ENCODE measurements at places on chromosomes 4 and X.
A peak's percentile ranks its signal among the peaks of the same experiment; 100 is the strongest.

DNA sequence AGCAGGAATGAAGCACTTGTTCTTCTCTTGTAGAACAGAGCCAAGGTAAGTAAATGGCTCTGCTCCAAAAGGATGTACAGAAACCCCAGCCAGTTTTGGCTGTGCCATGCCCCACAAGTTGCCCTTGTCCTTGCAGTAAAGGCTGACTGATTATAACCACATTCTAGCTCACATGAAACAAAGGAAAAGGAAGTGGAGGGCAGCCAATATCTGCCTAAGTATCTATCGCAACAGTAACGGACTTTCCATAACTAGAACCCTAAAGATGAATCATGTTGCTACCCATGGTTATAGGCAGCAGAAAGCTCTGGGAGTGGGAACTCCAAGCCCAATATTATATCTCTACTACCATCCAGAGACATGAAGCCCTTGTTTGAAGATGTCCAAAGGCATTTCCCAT, 95.7 kb downstream of the COMMD8 start:
- no peak for DNase-seq

GRCh38 chr4:94744850-94745249, 12.9 kb upstream of the BMPR1B start:
- no peak for DNase-seq

DNA sequence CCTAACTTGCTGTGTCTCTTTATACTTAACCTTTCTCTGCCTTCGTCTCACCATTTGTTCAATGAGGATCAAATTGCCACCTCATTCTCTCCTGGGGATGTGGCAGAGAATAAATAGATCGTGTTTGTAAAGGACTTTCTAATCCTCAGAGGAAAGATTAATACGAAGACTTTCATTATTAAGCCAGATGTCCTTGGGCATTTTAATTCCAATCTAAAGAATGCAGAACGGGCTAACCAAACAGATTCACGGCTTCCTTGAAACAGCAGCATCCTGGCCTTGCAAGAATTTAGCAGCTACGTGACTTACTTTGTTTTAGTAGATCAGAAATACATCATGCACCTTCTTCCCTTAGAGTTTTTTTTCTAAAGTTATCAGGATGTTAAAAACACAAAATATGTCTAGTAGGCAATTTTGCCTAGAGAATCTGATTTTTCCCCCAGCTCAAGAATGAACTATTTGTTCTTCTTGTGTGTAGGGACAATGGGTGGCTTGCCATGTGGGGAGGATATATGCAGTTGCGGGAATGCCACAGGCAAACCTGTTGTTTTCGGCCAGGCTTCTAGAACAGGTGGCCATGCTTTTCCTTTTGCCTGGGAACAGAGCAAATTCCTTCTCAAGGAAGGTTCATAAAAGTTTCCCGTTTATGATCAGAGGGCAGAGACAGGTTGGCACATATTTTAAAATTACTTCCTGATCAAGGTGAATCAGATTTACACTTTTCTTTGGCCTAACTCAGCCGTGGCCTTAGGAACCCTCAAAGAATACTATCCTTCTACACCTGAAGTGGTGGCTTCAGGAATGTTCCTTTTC, 3.0 kb downstream of the MID1 start:
- no peak for DNase-seq

DNA sequence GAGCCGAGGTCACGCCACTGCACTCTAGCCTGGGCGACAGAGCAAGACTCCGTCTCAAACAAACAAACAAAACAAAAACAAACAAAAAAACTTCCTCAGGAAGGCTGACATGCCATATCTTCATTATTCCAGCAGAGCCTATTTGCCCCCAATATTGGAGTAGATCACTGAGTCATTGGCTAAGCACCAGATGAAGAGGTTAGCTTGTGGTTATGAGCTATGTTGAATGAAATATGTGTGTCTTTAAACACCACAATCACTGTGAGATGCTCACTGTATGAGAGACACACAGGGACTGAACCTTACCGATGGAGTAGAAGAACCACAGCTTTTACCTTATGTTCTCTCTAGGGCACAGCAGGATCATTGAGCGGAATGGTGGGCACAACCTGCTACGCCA, 122.1 kb upstream of the EOLA2 start:
- no peak for DNase-seq

GRCh38 chrX:34144246-34144645, 12.1 kb upstream of the FAM47A start:
- DNase-seq = no peak

GRCh38 chr4:179116581-179116980, 1674.3 kb upstream of the AGA start:
- DNase-seq = no peak

GRCh38 chrX:73851014-73852009, 288.3 kb downstream of the CHIC1 start:
- no peak for DNase-seq

- no peak for DNase-seq
Measured at GRCh38 chrX:694800-695199, 64.2 kb downstream of the SHOX start.

DNA sequence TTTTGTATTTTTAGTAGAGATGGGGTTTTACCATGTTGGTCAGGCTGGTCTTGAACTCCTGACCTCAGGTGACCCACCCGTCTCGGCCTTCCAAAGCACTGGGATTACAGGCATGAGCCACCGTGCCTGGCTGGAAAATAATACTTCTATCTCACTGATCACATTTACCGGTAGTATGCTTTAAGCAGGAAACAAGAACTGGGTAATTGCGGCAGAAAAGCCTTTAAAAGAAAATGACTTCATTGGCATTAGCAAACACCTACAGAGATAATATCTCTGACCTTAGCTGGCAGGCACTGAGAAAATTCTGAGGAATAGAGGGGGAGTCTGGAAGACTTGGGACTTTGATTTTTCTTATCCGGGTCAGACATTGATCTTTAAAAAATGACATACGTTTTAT, 78.5 kb downstream of the SHROOM3 start:
- no peak for DNase-seq

- no peak for DNase-seq
Measured at GRCh38 chrX:24607616-24608015, 39.5 kb downstream of the PCYT1B start.

- DNase-seq = no peak
Measured at GRCh38 chr4:145829629-145830395, 108.8 kb downstream of the ZNF827 start.

GRCh38 chr4:184815046-184815877, 10.5 kb downstream of the ACSL1 start:
- no peak for DNase-seq

DNA sequence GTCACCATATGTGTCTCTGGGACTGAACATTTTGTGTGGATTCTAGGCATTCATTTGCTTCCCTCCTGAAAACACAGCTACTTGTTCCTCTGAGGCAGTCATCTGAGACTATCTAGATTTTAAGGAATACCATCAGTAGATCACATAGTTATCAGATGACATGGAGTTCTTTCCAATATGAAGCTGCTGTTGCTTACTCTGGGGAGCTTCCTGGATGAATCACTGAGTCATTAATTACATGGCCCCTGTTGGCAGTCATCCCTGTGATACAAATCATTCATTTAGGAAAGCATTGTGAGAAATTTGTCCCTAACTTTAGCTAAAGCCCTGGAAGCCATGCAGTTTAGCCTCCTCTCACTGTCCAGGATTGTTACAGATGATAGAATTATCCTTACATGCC, 98.2 kb upstream of the ARSJ start:
- DNase-seq = peak; percentile 53

- DNase-seq = no peak
Measured at GRCh38 chr4:2267320-2267811, 5.5 kb upstream of the MXD4 start.

DNA sequence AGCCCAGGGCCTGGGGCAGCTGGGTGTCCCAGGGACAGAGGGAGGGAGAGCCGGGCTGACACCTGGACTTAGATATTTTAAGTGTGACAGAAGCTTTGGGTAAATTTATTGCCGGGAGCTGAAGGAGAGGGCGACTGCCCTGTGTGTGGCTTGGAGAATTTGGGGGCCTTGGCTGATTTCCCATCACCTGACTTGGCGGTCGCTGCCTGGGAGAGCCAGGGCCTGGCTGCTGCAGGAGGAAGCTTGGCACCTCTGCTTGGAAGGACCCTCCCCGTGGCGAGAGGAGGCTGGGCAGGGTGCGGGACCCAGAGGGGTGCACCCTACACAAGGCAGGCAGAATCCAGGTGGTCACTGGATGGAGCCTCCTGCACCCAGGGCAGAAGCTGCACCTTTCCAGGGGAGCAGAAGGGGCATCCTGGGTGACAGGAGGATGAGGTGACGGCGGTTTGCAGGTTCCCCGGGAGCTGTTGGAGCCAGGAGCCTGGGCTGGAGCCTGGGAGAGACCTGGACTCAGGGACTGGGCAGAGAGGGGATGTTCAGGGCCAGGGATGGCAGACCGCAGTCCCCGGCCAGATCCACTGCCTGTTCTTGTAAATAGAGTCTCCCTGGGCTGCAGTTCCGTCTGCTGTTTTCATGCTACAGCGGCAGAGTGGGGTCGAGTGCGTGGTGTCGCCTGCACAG, 72.0 kb downstream of the RGS12 start:
- DNase-seq = no peak

- DNase-seq = no peak
Measured at GRCh38 chrX:40090050-40090804, 7.5 kb downstream of the BCOR start.

GRCh38 chrX:103889216-103889615, 57.2 kb upstream of the RAB9B start:
- no peak for DNase-seq

DNA sequence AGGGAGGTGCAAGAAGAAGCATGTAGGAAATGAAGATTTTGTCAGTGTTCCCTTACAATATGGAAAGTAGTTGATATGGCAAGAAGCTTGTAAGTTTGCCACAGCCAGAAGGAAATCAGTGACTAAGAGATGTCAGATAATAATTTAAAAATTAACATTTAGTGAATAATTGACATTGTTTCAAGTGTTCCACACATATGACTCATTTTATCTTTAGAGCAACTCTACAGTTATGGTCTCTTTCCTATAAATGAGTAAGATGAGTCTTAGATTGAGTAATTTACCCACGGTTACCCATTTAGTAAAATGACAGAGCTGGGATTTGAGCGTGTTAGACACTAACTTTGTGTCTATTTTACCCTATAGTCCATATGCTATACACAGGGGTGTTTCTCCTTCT, 300.3 kb upstream of the IRS4 start:
- DNase-seq = no peak

- DNase-seq = no peak
Measured at GRCh38 chr4:162485486-162485885, 321.7 kb upstream of the FSTL5 start.

DNA sequence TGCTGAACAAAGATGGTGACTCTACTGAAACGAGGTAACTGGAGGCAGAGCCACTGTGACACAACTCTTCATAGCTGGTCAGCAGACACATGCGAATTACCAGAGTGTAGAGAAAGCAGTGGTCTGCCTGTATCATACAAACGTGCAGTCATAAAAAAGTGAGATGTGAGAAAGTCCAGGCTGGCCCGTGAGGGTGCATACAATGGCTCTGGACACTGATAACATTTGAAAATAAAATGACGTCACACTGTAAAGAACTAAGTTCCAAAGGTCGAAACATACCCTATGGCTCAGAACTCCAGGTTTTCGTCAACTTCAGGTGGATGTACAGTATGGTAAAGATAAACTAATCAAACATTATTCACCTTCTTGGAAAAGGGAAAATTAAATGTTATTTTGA, 95.7 kb downstream of the SHISA3 start:
- no peak for DNase-seq

- no peak for DNase-seq
Measured at GRCh38 chr4:26609391-26609790, 25.5 kb downstream of the TBC1D19 start.

- DNase-seq = no peak
Measured at GRCh38 chr4:182494103-182494502, 250.9 kb downstream of the TENM3 start.

- peak; percentile 46 for DNase-seq
Measured at GRCh38 chrX:139720136-139720535, 12.2 kb upstream of the MCF2 start.

DNA sequence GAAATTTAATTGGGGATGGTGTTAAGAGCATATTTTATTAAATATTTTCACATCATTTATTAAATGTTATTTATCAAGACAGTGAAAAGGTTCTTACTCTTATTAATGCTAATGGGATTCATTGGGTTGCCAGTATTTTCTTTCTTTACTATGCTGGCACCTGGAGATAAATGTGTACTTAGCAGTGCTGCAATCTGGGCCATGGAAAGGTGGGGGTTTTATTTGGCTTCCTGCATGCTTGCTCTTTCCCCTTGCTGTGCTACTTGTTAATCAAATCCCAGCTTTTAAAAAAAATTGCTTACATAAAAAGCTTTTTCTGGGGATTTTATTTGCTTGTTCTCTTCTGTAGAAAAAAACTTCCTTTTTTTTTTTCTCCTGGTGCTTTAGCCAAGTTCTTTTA, 48.3 kb downstream of the ZAR1 start:
- DNase-seq = no peak

DNA sequence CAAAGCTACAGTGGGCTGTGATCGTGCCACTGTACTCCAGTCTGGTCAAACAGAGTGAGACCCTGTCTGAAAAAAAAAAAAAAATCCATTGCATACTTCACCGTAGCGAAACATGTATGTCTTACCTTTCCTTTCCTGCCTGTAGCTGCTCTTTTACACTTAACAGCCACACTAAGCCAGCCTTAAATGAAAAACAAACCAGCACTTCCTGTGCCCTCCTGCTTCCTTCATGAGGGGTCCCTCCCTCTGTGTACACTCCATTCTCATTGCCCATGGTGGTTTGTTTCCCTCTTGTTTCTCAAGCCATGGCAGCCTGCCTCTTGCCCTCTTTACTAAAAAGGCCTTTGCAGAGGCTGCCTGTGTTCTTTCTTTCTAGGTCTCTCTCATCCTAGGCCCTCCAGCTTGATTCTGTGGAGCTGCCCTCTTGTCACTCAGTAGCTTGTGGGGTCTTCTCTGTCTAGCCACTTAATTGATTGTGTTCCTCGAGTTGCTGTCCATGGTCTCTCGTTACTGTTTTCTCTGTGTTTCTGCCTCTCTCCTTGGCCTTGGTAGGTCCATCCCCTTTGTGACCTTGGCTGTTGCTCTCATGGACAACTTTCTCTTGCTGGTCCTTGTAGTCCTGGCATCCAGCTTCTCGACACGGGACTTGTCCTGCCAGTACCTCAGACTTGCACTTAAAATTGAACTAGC, 52.1 kb upstream of the MSANTD1 start:
- no peak for DNase-seq

- DNase-seq = no peak
Measured at GRCh38 chrX:12174358-12174757, 36.1 kb downstream of the FRMPD4 start.

- DNase-seq = no peak
Measured at GRCh38 chr4:6563935-6564645, 10.9 kb upstream of the MAN2B2 start.

DNA sequence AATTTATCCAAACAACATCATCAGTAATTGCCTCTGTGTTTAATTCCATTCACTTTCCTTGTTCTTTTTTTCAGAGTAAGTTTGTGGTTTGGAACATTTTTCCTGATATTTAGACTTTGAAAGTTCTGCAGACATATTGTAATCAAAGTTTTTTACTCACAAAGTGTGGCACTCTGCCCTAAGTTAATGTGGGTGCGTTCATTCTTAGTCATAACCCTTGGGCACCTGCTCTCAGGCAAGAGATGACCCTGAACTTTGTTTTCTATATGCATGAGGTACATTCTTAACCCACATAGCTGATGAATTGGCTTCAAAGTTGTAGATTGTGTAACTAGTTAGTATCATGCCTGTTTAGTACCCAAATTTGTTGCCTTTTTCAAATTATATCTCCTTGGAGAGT, 424.3 kb downstream of the GRXCR1 start:
- DNase-seq = no peak

- no peak for DNase-seq
Measured at GRCh38 chrX:20498851-20499635, 232.3 kb upstream of the RPS6KA3 start.

- DNase-seq = peak; percentile 17
Measured at GRCh38 chr4:168440442-168441264, 39.6 kb downstream of the DDX60L start.

Data from HS-27A (cell line).